Hematopoietic multipotent progenitor cell (in vitro differentiated cells): ENCODE measurements at places on chromosomes 1 and 21.

DNA sequence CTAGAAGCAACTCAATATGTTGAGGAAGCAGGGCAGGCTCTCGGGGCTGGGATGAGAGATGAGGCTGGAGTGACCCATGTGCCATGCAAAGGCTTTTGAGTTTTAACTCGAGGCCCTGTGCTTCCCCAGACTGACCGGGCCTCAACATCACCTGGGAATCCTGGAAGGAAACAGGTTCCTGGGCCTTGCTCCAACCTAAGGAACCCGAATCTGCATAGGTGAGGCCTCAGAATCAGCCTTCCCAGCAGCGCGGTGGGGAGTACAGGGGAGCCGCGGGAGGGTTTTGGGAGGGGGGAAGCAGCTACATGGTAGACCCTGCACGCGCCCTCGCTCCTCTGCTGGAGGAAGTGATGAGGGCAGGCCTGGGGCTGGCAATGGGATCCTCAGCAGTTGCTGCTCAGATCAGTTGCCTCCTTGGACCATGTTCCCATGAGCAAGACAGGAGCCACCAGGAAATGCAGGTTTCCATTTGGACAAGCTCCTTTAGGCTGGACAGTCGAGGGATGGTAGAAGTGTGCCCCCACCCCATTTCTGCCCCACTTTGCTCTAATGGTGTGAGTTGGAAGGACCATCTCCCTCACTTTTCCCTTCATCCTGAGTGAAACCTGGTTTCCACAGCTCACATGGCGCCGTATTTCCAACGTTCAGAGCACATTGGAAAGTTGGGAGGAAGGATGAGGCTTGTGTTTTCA is 4.5 kb upstream of the KIAA1614 start:
- DNase-seq = no peak

GRCh38 chr1:91754816-91755580 is 131.0 kb downstream of the TGFBR3 start:
- no peak for DNase-seq

GRCh38 chr1:192395895-192396294 is 79.1 kb downstream of the RGS21 start:
- no peak for DNase-seq

GRCh38 chr21:32101277-32101676 is 177.6 kb downstream of the MIS18A start:
- no peak for DNase-seq

GRCh38 chr21:33708874-33709273 is 66.6 kb downstream of the ITSN1 start:
- DNase-seq = no peak

GRCh38 chr1:60956520-60956919 is 125.8 kb upstream of the NFIA start:
- DNase-seq = no peak

GRCh38 chr1:119831027-119831426 is 19.8 kb upstream of the REG4 start:
- no peak for DNase-seq

- no peak for DNase-seq
Measured at GRCh38 chr1:72064196-72065075, 217.9 kb downstream of the NEGR1 start.

GRCh38 chr21:14541841-14542490 is 4.1 kb downstream of the SAMSN1 start:
- DNase-seq = no peak

DNA sequence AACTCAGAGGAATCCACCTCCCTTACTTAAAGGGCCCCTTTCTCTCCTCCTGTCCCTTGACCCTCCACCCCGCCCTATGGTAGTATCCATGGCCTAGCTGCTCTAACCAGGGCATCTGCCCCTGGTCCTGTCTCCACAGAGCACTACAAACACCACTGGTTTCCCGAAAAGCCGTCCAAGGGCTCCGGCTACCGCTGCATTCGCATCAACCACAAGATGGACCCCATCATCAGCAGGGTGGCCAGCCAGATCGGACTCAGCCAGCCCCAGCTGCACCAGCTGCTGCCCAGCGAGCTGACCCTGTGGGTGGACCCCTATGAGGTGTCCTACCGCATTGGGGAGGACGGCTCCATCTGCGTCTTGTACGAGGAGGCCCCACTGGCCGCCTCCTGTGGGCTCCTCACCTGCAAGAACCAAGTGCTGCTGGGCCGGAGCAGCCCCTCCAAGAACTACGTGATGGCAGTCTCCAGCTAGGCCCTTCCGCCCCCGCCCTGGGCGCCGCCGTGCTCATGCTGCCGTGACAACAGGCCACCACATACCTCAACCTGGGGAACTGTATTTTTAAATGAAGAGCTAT is 1.7 kb downstream of the BTG2 start:
- no peak for DNase-seq

GRCh38 chr1:48555271-48555670 is 83.3 kb upstream of the SPATA6 start:
- DNase-seq = no peak

DNA sequence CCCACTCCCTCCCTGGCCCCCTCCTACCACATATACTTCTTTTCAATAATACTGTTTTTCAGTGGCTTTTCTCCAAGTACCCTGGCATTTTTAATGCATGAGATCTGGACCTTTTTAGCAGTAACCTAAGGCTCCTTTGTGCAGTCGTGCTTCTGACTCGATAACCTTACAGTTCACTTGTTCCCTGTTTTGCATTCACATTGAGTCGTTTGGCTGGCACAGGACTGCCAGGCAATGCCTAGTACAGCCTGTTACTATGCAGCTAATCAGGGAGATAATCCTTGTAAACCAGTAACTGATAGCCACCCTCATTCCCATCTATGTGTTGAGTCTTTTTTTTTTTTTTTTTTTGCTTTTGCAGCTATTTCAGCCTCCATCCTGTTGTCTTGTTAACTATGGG is 3.7 kb downstream of the ATP1B1 start:
- DNase-seq = no peak

- DNase-seq = no peak
Measured at GRCh38 chr1:3436451-3436850, 18.0 kb upstream of the ARHGEF16 start.

DNA sequence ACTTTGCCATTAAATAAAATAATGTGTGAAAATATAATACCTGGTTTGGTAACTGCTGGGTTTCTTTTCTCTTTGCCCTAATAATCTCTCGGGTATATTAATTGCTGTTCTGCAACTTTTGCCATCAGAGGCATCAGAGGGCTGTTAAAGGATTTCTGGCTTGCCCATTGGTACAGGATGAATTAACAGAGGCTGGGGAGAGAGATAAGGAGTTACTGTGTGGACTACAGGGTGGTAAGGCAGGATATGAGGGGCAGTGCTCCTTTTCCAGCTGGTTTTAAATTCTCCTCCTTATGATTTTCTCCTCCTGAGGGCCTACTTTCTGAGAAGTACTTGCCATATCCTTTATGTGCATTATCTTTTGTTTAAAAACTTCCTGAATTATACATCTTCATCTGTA is 48.3 kb downstream of the FGGY start:
- no peak for DNase-seq
